NCI-H2029 treated with DMSO at 0.1 percent for 48 hours (cell line): ENCODE measurements at places on chromosomes 5 and 9.
A peak's percentile ranks its signal among the peaks of the same experiment; 100 is the strongest.

- DNase-seq = no peak
Observed at GRCh38 chr5:112931473-112931872, 9.4 kb upstream of the REEP5 start.

DNA sequence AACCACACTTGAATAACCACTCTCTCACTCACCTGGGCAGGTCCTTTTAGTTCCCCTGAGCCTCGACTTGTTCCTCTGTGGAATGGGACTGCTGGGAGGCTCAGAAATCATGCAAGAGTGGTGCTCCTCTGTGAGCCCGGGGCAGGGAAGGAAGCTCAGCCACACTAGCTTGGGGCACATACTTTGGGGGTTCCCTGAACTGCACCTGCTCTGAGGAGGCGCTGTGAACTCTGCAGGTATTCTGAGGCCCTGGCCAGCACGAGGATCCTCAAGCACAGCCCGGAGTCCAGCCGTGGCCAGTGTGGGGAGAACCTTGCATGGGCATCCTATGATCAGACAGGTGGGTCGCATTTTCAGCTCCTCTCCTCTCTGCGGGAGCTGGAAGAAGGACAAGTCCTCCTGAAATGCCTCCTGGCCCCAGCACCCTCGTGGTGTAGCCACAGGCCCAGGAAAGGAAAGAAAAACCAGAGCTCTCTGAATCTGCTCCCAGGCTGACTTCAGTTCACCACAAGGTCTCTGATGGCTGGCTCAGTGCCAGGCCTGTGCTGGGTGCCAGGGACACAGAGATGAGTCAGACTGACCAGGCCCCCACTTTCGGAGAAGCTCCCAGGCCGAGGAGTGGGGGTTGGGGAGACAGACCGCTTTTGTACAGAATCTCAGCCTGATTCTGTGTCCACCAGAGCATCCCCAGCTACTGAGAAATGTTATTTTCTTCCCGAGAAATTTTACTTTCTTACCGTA, 11.9 kb downstream of the GLIPR2 start:
- no peak for DNase-seq

GRCh38 chr5:149727336-149728035, 2.6 kb upstream of the PPARGC1B start:
- no peak for DNase-seq

GRCh38 chr9:130739081-130739480, 45.5 kb downstream of the EXOSC2 start:
- DNase-seq = no peak

GRCh38 chr9:79555474-79556089, 16.2 kb upstream of the TLE4 start:
- DNase-seq = no peak

DNA sequence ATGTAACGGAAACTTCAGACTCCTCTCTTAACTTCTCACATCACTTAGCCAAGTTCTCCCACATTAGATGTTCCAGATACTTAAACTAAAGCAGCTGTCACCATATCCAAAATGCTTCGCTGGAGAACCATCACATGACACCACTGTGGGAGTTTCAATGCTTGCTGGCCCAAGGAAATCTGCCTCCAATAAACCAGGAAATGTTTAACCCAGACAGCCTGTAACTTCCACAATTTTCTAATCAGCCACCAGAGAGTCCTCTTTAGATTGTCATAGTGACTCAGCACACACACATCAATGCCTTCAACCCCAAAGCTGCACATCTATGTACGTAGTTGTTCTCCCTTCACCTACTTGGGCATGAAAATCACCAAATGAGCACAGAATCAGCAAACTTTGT, 118.7 kb downstream of the LPAR1 start:
- no peak for DNase-seq

DNA sequence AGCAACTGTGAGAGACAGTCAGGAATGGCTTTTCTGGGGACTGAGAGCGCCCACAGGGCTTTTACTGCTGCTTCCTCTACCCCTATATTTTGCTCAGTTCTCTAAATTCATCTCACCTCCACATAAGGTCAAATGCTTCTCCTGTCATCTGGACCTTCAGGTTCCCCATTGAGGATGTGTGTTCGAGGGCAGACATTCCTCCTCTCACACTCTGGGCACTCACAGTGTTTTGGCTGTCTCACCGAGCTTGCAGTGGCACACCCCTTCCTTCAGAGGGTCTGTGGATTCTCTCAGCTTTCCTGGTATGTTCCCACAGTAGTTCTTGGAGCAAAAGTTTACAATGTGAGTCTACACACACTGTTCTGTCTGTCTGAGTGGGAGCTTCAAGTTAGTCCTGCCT, 127.8 kb upstream of the GLRA1 start:
- DNase-seq = no peak

DNA sequence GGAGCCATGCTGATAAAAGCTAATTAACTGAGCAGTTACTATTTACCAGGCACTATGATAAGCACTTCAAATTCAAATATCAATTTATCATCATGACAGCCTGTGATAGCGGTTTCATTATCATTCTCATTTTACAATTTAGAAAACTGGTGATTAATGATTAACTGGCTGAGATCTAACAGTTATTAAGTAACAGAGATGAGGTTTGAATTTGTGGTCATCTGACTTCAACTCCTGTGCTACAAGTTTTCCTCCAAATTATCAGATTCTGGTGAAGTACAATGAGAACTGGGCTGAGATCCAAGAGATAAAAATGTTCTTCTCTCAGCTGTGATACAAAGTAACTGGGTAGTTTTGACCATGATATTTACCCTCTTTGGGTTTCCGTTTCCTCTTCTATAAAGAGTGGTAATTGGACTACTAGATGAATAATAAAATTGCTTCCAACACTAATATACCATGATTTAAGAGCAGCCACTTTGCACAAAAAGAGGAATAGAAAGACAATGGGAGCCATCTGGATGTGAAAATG, 74.5 kb upstream of the CCNG1 start:
- no peak for DNase-seq

DNA sequence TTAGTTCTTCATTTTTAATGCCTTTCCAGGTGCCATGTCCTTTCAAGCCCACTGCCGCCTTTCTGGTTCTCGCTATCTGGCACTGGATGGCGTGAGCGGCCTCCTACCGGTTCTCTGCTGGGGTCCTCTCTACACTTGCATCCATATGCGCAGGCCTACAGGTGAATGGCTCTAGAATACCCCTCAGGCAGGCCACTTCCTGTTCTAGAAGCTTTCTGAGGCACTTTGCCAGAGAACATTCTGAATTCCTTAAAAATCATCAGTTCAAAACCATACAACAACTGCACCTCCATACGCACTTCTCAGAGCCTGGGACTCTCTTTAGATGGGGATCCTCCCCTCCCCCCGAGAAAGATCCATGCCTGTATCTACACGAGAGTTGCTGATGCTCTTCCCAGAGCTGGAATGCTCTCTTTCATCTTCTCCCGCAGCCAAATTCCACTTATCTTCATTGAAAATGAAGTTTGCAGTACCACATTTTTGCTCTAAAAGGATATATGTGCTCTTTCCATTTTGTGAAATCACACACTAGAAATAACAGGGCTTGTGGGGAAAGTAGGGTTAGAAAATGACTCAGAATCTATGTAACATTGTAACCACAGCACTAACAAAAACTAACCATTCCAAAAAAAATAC, 1.4 kb upstream of the LHFPL2 start:
- DNase-seq = no peak

DNA sequence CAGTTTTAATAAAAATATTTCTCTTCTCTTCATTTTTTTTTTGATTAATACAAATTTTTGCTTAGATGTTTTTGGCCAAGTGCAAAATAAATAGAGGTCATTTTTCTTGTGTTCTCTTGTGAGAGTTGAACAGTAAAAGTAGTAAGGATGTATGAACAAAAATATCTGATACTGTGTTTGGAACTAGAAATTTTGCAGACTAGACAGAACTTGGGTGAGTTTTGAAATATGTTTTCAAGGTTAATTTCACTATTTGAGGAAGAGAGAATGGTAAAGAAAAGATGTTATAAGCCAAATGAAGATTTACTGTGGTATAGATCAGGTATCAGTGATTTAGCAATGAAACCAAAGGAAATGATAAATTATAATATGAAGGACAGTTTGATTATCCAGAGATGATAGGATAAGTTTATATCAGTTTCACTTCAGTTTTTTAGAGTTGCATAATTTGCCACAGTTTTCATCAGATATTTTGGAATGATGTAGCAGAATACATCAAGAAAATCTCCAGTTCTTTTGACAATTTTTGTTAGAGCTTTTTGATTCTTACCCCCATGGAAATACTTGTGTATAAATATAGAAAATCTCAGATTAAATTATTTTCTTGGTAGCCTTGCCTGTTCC, 147.9 kb upstream of the VCAN start:
- no peak for DNase-seq

- no peak for DNase-seq
Observed at GRCh38 chr9:127098916-127099553, 23.4 kb downstream of the ANGPTL2 start.

DNA sequence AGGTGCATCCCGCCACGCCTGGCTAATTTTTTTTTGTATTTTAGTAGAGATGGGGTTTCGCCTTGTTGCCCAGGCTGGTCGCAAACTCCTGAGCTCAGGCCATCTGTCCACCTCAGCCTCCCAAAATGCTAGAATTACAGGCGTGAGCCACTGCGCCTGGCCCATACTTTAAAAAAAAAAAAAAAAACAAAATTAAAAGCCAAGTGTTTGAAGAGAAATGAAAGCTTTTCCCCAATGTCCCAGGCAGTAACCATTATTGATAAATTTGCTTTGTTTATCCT, 9.5 kb downstream of the PRRC2B start:
- no peak for DNase-seq

GRCh38 chr9:86809759-86810367, 137.4 kb downstream of the GAS1 start:
- DNase-seq = no peak

DNA sequence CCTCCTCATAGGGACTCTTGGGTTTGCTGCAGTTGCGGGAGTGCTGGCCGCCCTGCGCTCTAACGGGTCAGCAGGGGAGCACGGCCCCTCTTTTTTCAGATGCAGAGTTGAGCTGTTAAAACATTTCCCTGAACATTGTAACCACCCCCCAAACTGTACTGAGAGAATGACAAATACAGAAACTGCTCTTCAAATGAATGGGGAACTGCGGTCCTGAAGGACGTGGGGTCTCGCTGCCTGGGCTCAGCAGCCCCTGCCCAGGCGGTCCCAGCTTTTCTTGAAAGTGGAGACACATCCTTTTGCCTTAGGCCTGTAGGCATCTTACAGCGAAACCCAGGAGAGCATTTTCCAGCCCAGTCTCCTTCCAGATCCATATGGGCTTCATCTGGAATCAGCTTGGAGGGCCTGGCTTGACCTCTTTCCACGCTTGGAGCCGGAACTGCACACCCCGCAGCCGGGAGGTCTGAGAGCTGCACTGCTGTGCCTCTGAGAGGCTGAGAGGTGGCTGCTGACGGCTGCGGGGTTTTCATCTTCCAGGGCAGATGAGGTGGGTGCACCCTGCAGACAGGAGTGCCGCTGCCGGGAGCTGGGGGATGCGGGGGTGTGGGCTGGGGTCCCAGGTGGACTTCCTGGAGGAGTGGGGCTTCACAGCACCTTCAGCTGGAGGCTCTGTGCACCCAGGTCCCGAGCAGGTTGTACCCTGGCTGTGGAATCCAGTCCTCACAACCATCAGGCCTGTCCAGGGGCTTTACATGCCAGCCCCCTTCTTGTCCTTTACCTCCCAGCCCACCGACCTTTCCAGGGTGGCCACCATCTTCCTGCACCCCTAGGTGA, 1.2 kb upstream of the AGPAT2 start:
- DNase-seq = no peak

- DNase-seq = peak; percentile 49
Observed at GRCh38 chr5:73783828-73784227, 157.8 kb downstream of the ARHGEF28 start.

- DNase-seq = peak; percentile 70
Observed at GRCh38 chr9:108761655-108762347, 94.0 kb downstream of the ACTL7B start.

- DNase-seq = no peak
Observed at GRCh38 chr5:19626211-19626610, 361.8 kb downstream of the CDH18 start.

DNA sequence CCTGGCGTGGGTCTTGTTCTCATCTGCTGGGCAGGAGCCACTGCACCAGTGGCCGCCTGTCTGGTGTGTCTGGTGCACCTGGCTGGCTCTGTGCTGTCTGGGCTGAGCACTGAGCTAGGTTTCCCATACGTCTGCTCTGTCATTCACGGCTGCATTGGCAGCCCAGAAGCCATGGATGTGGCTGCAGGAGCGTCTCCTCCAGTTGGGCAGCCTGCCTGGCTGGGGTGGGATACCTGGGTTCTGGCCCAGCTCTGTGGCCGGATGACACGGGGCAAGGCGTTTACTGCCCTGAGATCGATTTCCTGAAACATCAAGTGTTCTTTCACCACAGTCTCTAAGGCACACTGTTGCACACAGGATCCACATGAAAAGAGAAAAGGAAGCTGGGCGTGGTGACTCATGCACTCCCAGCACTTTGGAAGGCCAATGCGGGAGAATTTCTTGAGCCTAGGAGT, 25.5 kb upstream of the SLC25A51 start:
- DNase-seq = no peak

GRCh38 chr5:76209297-76209696, 126.1 kb downstream of the SV2C start:
- DNase-seq = no peak

- DNase-seq = no peak
Observed at GRCh38 chr5:174844971-174845370, 120.6 kb downstream of the MSX2 start.

DNA sequence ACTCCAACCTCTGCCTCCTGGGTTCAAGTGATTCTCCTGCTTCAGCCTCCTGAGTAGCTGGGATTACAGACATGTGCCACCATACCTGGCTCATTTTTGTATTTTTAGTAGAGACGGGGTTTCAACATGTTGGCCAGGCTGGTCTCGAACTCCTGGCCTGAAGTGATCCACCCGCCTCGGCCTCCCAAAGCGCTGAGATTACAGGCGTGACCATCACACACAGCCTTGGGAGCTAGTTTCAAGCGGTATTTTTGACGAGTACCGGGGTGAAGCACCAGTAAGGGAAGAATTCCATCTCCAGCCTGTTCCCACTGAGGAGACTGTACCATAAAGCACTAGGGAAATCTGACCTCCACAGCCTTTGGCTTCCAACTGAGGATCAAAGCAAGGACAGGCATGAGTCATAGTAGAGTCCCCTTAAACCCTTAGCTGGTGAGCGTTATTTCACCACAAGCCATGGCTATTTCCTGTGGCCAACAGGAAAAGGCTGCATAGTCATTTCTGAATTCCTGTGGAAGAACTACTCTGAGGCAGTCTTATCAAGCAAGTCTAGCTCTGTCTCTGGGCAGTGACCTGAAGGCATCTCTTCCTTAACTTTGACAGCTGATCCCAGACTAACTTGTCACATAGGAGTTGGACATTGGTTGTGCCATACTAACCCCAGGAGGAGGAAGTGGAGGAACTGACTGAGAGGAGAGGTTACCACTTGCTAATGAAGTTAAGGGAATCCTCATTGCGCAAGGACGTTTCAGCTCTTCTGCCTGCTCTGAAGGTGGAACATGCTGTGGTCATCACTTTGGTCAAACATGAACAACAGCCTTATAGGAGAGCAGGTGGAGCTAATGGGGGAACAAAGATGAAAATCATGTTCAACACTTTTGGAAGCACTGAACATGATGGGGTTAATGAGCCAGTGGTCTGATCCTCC, 85.8 kb upstream of the DMRT1 start:
- DNase-seq = no peak
